Stimulated activated CD8-positive, alpha-beta memory T cell treated with anti-CD3 and anti-CD28 coated beads, Interleukin-2, amount 100 ng/mL, for 1 hour (primary cell): ENCODE measurements at places on chromosomes 4 and X.

DNA sequence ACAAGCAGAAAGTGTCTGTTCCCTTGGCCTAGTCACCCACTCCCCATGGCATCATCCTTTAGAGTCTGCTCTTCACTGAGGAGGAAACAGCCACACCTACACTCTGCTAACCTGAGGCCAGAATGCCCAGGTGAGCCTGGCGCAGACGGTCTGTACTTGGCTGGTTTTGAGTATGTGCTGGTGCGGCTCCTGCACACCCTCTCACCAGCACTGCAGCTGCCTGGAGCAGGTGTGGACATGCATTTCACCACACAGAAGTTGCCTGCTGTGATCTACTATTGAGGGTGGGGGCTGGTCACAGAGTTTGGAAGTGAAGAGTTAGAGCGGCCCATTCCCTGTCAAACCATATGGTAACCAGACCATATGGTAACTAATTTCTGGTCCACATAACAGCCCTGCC lies 39.5 kb downstream of the KANTR start:
- DNase-seq: no peak

DNA sequence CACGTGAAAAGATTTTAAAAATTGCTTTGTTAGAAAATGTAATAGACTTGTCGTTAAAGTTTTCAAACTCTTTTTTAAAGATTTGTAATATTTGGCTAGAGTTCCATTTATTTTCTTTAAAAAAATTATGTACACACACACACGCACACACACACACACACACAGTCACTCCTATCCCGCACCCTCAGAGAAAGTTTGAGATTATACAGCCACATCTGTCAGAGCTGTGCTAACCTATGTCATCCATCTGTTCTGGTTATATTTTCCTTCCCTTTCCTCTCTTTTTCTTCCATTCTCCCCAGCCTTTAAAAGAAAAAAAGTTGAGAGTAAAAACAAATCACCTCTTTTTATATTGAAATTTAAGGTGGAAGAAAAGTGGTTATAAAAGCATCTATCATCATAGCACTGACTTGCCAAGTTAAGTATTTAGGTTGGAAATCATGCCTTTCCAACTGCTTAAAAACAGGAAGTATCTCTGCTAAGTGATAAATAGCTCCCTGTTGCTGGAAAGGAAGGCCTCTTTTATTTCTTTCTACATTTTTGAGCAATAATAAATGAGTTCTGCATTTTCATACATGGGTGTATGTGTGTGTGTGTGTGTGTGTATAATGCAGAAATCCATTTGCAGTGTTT lies 163.3 kb upstream of the SPRY1 start:
- DNase-seq: no peak

- DNase-seq: no peak
These were observed 30.2 kb downstream of the AFF2 start for GRCh38 chrX:148530464-148531077.

DNA sequence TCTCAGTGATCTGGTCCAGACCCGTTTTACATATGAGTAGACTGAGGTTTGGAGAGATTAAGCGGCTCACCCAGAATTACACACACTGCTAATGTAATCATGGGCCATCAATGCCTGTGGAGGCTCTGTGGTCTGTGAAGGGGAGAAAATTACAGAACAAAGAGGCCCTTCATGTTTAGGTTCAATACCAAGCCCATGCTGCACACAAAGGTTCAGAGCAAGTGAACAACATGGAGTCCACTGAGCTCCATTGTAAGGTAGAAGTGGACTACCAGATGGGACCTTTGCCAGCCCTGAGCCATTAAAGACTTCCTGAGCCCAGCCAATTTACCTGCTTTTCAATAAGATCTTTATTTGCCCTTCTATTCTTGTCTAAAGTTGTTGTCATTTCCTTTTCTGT lies 109.8 kb downstream of the LUZP4 start:
- DNase-seq: no peak

- no peak for DNase-seq
These were observed 85.2 kb downstream of the MAPK10 start for GRCh38 chr4:86274642-86275041.

DNA sequence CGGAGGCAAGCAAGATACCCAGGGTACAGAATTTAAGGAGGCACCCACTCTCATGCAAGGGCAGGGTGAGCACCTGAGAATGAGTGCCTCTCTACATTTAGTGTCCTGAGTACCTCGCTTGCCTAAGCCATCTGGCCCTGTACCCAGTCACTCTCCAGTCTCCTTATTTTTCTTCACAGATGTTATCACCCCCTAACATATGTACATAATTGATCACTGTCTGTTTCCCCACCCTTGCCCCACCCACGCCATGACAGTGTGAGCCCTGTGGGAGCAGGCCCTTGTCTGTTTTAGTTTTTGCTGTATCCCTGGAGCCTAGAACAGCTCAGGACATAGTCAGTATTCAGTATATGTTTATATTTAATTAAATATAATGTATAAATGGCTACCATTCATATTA lies 113.6 kb downstream of the SPRY1 start:
- no peak for DNase-seq

DNA sequence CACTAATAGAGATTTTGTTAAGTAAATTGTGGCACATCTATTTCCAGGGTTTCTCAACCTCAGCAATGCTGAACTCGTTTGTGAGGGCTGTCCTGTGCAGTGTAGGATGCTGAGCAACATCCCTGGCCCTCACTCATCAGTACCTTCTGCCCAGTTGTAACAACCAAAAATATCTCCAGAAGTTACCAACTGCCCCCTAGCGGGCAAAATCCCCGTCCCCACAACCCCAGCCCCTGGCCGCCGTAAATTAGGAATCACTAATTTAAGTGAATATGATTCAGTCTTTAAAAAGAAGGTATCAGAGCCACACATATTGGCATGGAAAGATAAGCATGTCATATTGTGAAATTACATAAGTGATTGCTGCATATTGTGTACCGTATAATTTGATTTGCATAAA lies 123.4 kb downstream of the ASB9 start:
- no peak for DNase-seq

- no peak for DNase-seq
These were observed 155.4 kb downstream of the TBCK start for GRCh38 chr4:106160560-106160959.

- no peak for DNase-seq
These were observed 313.9 kb downstream of the PABPC4L start for GRCh38 chr4:133887723-133888122.

DNA sequence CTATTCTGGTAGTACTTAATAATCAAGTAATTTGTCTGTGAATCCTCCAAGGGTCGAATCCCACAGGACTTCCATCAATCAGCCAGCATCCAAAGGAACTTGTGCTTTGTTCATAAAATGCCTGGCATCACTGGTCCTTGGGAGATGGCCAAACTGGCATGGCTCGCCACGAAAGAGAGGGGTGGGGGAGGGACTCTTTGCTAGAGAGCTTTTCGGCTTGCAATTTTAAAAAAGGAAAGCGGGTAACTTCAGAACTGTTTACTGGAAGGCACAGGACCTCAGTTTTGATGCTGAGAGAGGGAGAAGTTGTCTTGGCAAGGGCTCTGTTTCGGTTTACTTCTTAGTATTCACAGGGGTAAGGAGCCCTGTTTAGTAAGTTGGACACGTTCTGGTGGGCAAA lies 79.4 kb upstream of the FHL1 start:
- DNase-seq: no peak

- no peak for DNase-seq
These were observed 71.3 kb upstream of the SPRY1 start for GRCh38 chr4:123325241-123325681.
